Coronary artery (tissue), 2 donors: ENCODE measurements at places on chromosomes 12 and 14.

DNA sequence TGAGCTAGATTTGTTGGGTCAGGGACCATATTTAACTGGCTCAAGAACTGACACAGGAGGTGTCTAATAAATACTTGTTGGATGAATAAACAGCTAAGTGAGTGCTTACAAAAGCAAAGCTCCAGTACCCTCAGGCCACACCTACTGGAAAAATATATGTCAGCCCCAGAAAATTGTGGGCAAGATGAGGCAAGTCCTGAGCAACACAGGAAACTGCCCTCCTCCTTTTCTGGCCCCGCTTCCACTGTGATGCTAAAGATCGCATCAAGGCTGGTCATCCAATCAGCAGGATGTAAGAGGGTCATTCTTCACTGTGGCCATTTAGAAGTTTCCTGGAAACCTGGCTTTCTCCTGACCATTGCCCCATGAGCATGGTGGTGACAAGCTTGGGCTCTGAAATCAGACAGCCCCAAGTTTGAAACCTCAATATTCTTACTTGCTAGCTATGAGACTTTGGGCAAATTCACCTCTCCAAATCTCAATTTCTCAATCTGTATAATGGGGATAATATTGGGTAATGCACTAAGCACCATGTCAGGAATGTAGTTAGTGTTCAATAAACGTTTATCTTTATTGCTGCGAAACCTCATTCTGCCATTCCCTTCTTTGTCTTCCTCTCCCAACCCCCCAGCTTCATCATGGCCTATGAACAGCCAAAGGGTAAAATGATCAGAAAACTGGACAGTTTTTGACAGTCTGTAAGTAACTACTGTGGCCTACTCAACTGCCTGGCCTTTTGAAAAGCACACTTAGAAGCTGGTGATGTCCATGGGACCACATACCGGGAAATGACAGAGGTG, 139.3 kb upstream of the PZP start:
- DNase-seq: no peak

GRCh38 chr12:44847888-44848702, 28.0 kb downstream of the NELL2 start:
- DNase-seq: no peak

- no peak for DNase-seq
These were observed 20.6 kb downstream of the RDH12 start for GRCh38 chr14:67722293-67722692.

- DNase-seq: no peak
These were observed 16.7 kb downstream of the KMT2D start for GRCh38 chr12:49043856-49044258.

DNA sequence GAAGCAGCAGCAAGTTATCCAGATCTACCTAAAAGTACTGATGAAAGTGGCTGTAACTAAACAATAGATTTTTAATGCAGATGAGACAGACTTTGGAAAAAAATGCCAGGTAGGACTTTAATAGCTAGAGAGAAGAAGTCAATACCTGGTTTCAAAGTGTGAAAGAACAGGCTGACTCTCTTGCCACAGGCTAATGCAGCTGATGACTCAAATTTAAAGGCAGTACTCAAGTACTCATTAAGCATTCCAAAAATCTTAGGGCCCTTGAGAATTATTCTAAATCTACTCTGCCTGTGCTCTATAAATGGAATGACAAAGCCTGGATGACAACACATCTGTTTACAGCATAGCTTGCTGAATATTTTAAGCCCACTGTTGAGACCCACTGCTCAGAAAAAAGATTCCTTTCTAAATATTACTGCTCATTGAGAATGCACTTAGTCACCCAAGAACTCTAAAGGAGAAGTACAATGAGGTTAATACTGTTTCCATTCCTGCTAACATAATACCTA, 68.6 kb upstream of the SYT1 start:
- DNase-seq: no peak

- no peak for DNase-seq
These were observed 7.5 kb upstream of the PAX9 start for GRCh38 chr14:36653962-36654793.

DNA sequence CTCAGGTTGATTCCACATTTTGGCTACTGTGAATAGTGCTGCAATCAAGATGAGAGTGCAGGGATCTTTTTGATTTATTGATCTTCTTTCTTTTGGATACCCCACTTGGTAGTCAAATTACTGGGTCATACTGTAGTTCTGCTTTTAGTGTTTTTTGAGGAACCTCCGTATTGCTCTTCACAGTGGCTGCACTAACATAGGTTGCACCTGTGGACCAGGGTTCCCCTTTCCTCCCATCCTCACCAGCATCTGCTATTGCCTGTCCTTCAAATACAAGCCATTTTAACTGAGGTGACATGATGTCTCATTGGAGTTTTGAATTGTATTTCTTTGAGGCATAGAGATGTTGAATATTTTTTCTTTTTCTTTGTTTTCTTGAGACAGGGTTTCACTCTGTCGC, 152.5 kb upstream of the TMEM132C start:
- no peak for DNase-seq

DNA sequence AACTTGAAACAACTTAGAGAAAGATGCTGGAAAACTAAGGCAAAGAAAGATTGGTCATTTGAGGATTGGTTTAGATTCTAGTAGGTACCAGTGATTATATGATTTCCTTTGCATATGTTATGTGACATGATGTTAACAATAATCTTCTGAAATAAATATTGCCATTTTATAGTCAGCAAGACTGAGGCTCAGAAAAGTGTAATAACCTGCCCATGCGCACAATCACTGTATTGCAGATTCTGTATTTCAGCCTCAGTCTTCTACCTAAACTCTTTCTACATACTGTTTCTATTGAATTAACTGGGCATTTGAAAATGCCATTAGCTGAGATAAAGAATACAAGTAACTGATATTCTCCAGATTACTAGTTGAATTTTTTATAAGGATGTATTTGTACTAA, 61.3 kb downstream of the FGD4 start:
- no peak for DNase-seq

DNA sequence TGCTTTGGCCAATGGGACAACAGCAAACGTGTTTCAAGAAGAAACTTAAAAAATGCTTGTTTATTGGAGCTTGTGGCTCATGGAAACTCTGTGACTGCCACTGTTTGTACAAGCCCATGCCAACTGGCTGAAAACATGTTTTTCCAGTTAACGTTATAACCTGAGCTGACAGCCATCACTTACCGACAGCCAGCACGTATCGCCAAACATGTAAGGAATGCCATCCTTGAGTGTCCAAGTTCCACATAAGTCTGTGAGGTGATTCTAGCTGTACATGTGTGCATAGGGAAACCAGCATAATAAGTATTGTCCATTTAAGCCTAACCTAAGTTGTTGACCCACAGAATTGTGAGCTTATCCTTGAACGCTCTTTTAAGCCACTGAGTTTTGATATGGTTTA, 596.9 kb downstream of the TRHDE start:
- no peak for DNase-seq

DNA sequence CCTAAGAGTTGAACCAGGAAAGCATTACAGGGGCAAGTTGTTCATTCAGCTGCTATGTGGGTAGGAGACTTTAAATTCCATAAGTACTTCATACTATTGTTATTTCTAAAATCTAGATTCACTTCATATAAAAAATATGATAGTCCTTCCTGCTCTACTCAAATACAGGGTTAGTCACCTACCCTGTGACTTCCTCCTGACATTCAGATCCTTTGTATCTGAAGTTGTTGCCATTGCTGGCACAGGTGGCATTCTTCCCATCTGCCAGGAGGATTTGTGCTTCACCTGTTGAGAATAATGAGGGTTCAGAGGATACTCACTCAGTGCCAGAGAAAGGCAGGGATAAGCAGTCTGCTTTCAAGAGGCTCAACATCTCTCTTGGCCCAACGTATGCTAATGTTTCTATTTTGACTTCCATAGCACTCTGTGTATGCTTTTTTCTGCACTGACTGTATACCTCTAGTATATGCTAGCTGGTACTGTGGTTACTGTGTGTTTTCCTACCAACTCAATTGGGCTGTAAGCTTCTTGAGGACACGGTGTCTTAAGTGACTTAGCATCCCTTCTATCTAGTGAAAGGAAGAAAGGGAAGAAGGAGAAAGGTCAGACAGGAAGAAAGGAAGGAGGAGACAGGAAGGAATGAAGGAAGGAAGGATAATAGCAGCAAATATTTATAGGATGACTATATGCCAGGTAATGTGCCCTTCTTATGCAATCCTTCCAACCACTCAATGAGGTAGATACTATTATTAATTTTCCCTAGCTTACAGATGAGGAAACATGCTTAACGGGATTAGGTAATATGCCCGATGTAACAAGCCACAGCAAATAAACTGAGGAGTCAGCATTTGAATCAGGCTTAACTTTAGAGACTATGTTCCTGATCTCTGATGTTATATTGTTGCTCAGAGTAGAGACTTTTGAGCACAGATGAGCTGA, 38.5 kb upstream of the FGF6 start:
- no peak for DNase-seq
